ENCODE measurements at places on chromosomes 3 and 15.

GRCh38 chr3:107824822-107825371, 265.9 kb downstream of the CD47 start:
- no peak for DNase-seq

GRCh38 chr15:101046826-101047225, 127.7 kb downstream of the LRRK1 start:
- DNase-seq: no peak

GRCh38 chr3:141178551-141178950, 53.1 kb upstream of the PXYLP1 start:
- no peak for DNase-seq

DNA sequence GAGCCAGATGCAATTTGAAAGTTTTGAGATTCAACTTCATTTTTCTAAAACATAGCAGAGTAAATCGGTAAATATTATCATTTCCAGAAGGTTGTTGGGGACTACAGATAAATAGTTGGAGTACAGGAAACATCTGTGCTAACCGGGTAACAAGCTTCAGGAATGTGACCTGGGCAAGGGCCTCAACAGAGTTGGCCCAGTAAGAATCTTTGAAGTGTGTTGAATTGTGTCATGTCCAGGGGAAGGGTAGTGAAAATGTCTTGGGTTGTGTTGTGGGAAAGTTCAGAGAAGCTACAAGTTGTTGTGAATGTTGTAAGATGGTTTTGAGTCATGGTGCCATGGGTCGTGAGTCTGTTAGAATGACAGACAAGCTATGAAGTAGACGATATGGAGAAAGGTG, 35.7 kb downstream of the SQOR start:
- DNase-seq: no peak

- DNase-seq: no peak
These were observed 236.4 kb downstream of the LPP start for GRCh38 chr3:188390343-188390718.

- DNase-seq: peak; percentile 29
These were observed 662.9 kb downstream of the SQOR start for GRCh38 chr15:46297766-46298165.

Measured in inflammatory macrophage (primary cell).